ENCODE measurements at places on chromosomes 12 and 14. TPM values are rescaled to one million over a fixed set of nuclear protein-coding genes. Genes with fewer than 3 reads are reported as not detected.

BMAL2 gene
- 10.3 TPM for total RNA-seq

INHBC gene
- total RNA-seq, result not detected

PLEK2 gene
- 2.6 TPM for total RNA-seq

GPR68 gene
- total RNA-seq, result 3.4 TPM

CLEC1B gene
- not detected for total RNA-seq

OR4E2 gene
- total RNA-seq, result not detected

CLEC9A gene
- not detected for total RNA-seq
